Activated CD4-positive, alpha-beta T cell treated with anti-CD3 and anti-CD28 coated beads, Interleukin-2, amount 10 ng/mL, durations not matched to agents 24 days and 14 days (primary cell): ENCODE measurements at places on chromosomes 6 and 20.
A peak's percentile ranks its signal among the peaks of the same experiment; 100 is the strongest.

DNA sequence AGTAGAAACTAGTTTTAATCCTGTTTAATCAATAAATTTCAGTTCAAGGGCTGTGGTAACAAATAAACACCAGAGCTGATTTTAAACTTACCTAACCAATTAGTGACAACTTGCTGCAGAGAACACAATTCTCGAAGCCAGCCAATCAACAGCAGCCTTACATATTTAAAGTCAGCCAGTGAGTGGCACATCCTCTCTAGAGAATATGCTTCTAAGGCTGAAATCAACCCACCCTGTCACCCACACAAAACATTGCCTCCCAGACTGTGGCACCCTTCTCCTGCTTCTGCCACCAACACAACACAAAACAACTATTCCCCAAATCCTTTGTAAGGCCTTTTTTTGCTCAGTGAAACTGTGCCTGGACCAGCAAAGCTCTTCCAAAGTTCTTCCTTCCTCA lies 306.0 kb downstream of the EYA4 start:
- peak; percentile 53 for DNase-seq

DNA sequence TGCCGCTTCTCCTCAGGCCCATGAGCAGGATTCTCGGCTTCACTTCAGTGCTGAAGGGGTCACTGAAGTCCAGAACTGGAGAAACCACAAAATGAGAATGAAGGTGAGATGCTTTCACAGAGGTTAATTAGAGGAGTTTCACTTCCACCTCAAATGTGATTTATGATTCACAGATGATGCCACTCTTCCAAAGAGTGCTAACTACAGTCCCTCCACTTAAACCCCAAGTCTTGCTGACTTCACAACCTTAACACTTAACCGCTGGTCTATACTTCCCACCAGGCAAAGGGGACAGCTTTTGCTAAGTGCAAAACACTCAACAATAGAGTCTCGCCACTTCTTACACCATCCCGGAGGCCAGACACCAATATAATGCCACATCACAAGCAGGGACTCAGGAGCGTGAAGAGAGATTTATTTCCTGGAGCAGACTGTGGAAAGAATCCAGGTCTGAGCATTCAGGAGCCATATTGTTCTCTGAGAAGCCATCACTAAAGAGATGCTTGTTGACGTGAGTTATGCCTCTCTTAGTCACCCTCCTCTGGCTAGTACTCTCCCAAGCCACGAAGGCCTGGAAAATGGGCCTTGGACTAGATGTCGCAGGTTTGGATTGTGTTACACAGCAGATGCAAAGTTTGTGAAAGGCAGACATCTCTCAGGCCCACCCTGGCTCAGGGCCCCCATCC lies 24.4 kb downstream of the RRAGD start:
- no peak for DNase-seq

- DNase-seq, result no peak
Measured at GRCh38 chr20:18728165-18728869, 85.3 kb upstream of the SCP2D1 start.

DNA sequence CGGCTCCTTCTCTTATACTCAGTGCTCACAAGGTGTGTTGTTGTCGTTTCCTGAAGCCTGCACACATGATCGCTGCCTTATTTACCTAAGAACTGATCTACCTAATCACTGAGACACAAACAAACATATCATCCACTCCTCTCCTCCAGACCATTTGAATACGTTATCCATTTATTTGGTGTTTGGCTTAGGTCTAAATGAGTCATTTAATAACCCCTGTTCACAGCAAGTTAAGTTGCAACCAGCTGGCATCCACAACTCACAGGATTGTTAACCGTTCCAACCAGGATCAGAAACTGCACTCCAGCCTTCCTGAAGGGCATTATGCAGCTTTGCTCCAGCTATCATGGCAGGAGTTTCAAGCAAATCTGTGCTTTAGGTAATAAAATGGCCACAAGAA lies 511.1 kb upstream of the MAP3K7 start:
- no peak for DNase-seq

GRCh38 chr6:111989743-111990142 lies 64.2 kb upstream of the CCN6 start:
- peak; percentile 75 for DNase-seq

DNA sequence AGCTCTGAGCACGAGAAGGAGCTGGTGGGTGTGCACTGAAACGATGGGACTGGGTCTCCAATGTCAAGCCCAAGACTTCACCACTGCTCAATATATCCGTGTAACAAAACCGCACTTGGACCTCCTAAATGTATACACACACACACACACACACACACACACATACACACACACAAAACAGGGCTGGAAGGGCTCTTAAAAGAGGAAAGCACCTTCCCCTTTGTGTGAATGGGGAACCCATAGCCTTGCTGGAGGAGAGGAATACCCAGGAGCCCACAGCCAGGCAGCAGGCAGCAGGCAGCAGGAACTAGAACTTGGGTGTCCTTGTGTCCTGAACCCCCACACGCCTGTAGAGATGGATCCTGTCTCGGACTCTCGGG lies 29.8 kb downstream of the TGM2 start:
- DNase-seq, result no peak

DNA sequence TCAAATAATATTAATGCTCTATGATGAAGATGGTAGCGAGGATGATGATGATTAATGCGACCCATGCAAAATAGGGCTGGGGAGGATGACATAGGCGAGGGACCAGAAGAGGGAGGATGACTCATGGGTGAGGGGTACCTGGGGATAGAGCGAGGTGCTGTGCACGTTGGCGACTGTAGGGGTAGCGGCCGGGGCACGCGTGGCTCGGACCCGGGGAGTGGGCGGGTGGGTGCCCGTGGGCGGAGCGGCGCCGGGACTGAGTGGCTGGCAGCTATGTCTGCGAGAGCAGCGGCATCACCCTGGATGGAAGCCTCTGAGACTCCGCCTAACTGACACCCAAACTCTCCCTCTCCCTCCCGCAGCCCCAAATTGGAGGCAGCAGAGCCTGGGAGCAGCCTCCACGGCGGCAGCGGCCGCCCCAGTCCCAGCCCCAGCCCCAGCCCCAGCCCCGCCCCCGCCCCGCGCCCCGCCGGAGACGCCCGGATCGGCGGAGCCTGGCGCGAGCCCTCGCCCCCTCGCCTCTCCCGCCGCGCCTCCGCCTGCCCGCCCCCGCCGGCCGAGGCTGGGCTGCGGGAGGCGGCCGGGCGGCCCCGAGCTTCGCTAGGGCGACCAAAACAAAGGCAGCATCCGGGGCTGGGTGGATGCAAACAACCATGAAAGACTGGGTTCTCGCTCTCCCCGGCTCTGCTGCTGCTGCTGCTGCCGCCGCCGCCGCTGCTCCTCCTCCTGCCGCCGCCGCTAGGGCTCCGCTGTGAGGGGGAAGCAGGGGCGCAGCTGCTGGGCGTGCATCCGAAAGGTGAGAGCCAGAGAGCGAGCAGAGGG lies at the start of gene RIMS1:
RIMS1 (plus strand) TSS at position 367 of the 822 bp plus-strand sequence. CDS start 474 bp downstream, outside the sequence.
- no peak for DNase-seq

DNA sequence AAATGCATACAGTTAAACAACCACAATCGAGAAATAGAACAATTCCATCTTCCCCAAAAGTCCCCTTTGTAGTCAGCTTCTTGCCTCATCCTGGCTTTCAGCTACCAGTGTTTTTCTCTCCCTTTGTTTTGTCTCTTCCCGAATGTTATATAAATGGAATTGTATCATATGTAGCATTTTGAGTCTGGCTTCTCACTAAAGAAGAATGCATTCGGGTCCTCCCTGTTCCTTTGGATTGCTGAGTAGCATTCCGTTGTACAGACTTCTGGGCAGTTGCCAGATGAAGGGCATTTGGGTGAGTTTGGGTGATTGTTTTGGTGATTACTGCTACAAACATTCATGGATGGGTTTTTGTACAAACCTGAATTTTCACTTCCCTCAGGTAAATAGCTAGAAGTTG lies 27.8 kb downstream of the PRPH2 start:
- DNase-seq, result no peak

GRCh38 chr6:96450770-96451130 lies 70.9 kb upstream of the UFL1 start:
- DNase-seq, result no peak
